Psoas muscle (tissue), 8 donors: ENCODE measurements at places on chromosomes 2 and 18. TPM values are rescaled to one million over a fixed set of nuclear protein-coding genes. Genes with fewer than 3 reads are reported as not detected.

SH3RF3 gene
- total RNA-seq: 17.5 TPM

- no peak for DNase-seq
Measured at GRCh38 chr18:76553715-76554546, 58.9 kb upstream of the ZNF516 start.

GPAT2 gene
- total RNA-seq: 6.4 TPM

ADCYAP1 gene
- total RNA-seq: not detected

ACMSD gene
- not detected for total RNA-seq

ANKRD30B gene
- not detected for total RNA-seq

DNA sequence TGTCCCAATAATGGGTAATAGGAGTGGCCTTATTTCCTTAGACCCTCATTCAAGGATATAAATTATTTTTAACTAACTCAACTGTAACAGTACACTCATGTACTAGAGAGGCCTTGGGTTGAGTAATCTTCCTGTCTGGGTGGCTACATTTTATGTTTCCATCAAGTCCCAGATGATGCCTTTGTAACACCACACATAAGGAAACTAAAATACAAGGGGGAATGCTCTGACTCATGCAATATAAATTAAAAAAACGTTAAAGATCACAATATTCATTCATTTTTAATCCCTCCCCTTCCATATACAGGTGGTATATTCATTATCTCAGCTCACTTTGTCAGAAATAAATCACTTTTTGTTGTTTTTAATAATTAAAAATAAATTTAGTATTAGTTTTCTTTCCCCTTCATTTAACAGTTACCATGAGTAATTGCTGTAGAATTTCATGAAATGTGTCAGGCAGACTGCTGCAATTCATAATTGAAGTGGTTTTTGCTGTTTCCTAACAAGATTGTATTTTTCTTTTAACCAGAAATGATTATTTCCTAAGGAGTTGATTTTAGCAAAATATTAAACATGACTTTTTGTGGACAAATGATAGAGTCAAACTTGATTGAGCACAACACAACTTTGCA, 1403.6 kb downstream of the SUCLG1 start:
- DNase-seq: no peak

DNA sequence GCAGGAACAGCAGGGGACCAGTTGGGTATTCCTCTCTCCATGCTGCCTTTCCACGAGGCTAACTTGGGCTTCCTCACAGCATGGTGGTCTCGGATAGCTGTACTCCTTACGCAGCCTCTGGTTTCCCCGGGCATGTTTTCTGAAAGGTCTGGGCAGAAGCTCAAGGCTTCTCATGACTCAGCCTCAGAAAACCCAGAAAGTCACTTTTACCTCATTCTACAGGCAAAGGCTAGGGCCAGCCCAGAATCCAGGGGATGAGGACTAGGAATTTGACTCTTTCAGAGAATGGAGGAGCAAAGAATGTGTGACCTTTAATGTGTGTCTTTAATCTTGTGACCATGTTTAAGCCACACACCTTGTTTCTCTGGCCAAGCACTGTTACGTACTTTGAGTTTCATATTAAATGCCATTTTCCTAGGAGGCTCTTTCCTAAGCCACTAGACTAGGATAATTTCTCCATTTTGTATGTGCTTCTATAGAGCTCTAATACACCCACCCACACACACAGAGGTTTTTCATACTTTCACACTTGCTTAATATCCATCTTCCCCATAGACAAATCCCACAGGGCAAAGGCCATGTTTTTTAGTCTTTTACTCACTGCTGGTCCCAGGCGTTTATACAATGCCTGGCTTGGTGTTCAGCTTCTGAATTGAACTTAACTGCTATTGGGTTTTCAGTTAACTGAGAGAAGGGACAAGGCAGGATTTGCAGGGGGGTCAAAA, 77.3 kb downstream of the LONRF2 start:
- DNase-seq: no peak

- no peak for DNase-seq
Measured at GRCh38 chr18:78794071-78794430, 185.6 kb upstream of the SALL3 start.

- DNase-seq: no peak
Measured at GRCh38 chr2:187934236-187934635, 357.4 kb upstream of the GULP1 start.

- DNase-seq: no peak
Measured at GRCh38 chr2:10161961-10162441, 39.5 kb downstream of the RRM2 start.

NEU4 gene
- 18.0 TPM for total RNA-seq

B3GNT7 gene
- total RNA-seq: 0.51 TPM

DNA sequence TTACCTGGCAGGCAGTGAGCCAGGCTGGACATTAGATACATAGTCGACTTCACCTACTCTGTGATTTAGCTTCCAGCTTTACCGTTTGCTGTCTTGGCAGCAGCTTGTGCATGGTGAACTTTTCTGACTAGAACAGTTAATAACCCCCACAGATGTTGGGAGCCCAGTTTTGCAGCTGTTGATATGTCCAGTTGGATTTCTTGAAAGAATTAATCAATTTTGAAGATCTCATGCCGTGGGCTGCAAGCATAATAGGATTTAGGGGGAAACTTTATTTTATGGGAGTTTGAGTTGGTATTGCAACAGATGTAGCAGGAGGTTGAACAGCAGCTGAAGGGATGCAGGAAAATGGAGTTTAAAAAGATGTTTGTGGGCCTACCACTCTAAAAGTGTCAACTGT, 13.8 kb downstream of the MYO1B start:
- no peak for DNase-seq

TTL gene
- total RNA-seq: 49.3 TPM

DNA sequence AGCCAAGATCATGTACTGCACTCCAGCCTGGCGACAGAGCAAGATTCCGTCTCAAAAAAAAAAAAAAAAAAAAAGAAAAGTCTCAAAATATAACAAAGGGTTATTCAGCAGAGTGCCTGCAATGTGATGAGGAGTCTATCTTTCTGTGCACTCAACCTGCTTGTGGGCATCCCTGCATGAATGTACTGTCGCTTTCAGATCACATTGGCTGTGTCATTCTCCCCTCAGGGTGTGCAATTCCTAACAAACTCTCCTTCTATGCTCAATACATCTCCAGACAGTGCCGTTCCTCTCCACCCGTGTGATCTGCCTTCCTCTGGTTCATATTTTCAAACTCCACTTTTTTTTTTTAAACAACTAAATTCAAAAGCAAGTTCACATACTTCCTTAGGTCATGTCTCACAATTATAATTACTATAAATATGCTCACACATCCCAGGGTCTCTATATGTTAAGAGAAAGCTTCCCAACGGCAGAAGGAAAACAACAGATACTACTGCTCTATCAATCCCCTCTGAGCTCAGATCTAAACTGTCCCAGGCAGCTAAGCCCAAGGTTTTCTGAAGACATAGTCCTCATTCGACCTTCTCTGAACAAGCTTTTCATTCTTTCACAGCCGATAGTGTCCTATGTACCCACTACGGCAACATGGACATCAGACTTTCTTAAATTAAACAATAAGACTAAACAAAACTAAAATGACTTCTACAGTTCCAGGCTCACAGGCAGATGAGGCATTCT, 35.2 kb downstream of the PTMA start:
- DNase-seq: no peak

DNA sequence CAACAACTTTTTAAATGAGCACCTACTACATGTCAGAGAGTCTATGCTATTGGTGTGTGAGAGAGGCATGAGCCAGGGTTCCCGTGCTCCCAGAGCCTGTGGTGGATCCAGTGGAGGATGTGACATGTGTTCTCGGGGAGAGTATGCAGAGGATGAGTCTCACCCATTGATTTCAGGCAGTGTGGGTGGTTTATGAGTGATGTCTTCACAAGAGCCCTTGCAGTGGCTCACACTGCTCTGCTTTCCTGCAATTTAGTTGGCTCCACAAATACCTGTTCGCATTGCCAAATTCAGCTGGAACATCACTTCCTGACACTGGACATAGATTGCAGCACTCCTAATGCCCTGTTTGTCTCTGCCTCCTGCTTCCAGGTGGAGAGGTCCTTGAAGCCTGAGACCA, 243.6 kb upstream of the CXCR4 start:
- DNase-seq: no peak

GRCh38 chr2:130371723-130372054, 15.8 kb downstream of the PTPN18 start:
- DNase-seq: no peak

GRCh38 chr2:113133704-113134598, 6.6 kb downstream of the IL1RN start:
- DNase-seq: no peak

GRCh38 chr2:43898134-43898837, 59.5 kb downstream of the ABCG8 start:
- DNase-seq: no peak

- DNase-seq: no peak
Measured at GRCh38 chr2:62370321-62371250, 135.4 kb downstream of the TMEM17 start.

UGT1A4 gene
- not detected for total RNA-seq

DNA sequence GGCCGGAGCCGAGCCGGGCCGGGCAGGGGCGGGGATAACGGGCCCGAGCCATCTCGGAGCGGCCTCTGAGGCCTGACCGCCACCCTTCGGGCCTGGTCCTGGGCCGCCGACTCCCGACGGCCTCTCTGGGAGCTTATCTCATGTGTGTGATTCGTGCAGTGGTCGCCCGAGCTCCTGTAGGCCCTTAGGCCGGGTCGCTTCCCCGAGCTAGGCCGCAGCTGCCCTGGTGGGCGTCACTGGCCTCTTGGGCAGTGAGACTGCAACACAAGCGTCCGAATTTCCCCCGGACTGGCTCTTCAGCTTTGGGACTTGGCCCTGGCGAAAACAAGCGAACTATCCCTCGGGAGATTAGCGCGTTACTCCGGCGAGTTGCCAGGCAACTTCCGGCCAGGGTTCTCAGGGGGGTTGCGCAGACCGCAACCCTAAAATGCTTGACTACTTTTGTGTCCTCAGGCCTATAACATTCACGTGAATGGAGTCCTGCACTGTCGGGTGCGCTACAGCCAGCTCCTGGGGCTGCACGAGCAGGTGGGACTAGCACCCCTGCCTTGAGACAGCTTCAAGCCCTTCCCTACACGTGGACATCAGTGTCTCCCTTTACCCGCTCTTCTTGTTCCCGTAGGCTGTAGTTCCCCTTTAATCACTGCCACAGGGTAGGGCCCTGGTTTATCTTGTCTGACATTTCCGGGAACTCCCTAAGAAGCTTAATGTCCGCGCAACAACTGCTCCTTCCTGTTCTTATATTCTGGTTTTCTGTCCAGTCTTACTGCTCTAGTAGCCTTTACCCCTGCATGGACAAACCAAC, 602 bp downstream of the SNX17 start:
- peak; percentile 43 for DNase-seq

TFCP2L1 gene
- total RNA-seq: 0.90 TPM

DNA sequence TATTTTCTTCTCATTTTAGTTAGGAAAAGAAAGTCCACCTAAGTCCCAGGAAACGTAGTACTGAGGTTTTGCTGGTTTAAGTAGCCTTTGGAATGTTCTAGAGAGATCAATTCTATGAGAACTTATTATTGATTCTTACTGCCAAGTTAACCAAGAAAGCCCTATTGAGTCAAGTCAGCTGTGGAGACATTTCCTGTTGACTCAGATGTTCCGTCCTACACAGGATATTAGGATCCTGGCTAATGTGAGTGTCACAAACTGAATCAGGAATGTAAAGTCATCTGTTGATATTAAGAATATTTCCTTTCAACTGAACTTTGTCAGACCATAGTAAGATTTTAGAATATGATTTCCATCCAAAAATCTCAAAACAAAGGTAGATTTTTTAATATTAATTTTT, 654.3 kb downstream of the LRRTM4 start:
- no peak for DNase-seq

DNA sequence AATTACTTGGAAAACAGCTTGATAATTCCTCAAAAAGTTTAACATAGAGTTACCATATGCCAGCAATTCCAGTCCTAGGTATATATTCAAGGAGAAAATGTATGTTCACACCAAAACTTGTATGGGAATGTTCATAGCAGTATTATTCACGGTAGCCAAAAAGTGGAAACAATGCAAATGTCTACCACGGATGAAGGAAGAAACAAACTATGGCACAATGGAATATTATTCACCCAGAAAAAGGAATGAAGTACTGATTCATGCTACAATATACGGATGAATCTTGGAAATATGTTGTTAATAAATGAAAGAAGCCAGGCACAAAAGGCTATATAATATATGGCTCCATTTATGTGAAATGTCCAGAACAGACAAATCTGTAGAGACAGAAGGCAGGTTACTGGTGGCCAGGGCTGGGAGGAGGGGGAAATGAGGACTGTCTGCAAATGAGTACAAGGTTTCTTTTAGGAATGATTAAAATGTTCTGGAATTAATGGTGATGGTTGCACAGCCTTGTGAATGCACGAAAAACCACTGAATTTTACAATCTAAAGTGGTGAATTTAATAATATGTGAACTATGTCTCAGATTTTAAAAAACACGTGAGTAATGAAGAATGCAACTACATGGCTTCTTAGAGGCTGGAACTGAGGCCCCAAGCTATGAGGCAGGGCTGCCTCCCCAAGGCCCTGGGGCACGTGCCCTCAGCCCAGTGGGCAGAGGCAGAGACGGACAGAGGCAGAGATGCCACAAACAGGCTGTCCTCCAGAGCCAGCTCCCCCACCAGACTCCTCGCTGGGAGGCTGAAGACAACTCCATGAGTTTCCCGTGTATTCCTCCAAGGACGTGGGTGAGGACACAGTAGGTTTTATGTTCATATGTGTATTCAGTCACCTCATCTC, 5.0 kb downstream of the LIMS2 start:
- no peak for DNase-seq

TSHZ1 gene
- 7.8 TPM for total RNA-seq

- DNase-seq: no peak
Measured at GRCh38 chr2:114192362-114192761, 250.1 kb upstream of the DPP10 start.

CD8B2 gene
- total RNA-seq: not detected

KCNIP3 gene
- 2.0 TPM for total RNA-seq

SCTR gene
- 1.3 TPM for total RNA-seq

GRCh38 chr2:96527286-96528005, 9.1 kb upstream of the ARID5A start:
- no peak for DNase-seq

SUCLG1 gene
- total RNA-seq: 143 TPM

- no peak for DNase-seq
Measured at GRCh38 chr2:109009920-109010610, 21.0 kb upstream of the EDAR start.

- no peak for DNase-seq
Measured at GRCh38 chr2:215293879-215294278, 18.0 kb upstream of the ATIC start.

C2orf81 gene
- 0.38 TPM for total RNA-seq

DNA sequence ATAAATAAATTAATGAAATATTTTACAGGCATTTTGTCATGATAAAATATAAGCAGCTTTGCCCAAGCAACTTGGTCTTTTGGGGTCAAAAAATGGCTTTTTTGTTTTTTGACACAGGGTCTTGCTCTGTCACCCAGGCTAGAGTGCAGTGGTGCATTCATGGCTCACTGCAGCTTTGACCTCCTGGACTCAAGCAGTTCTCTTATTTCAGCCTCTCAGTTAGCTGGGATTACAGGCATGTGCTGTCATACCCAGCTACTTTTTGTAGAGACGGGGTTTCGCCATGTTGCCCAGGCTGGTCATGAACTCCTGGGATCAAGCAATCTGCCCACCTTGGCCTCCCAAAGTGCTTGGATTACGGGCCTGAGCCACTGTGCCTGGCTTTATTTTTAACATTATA, 51.0 kb downstream of the ABI2 start:
- DNase-seq: no peak
